Activated B cell treated with CpG ODN at 0.5 μM for 24 hours (primary cell): ENCODE measurements at places on chromosomes 13 and 19.
A peak's percentile ranks its signal among the peaks of the same experiment; 100 is the strongest.

GRCh38 chr19:4199699-4200293, 17.3 kb downstream of the ANKRD24 start:
- H3K4me3 ChIP-seq = no peak overlapping the region
- H3K36me3 ChIP-seq = no peaks in the 10 kb centered on the region
- peaks cover 34% of the 10 kb centered on the region for H3K27me3 ChIP-seq

DNA sequence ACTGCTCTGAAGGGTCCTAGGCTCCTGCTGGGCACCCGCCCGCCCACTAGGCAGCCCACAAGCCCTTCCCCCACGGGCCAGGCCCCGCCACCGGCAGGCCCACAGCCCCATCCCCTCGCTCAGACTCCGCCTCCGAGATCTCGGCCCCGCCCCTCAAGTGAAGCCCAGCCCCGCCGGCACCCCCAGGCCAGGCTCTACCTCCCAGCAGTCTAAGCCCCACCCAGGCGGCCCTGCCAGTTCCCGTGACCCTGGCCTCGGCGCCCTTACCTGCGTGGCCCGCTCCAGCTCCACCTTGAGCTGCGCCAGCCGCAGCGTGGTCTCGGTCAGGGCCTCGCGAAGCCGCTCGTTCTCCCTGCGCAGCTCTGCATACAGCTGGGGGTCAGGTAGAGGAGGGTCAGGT, 16.3 kb downstream of the EPS8L1 start:
- peaks cover 25% of the 10 kb centered on the region for H3K27me3 ChIP-seq
- peaks cover 22% of the 10 kb centered on the region for H3K4me1 ChIP-seq
- no peak overlapping the region for H3K4me3 ChIP-seq
- H3K27ac ChIP-seq = no peak overlapping the region
- DNase-seq = no peak

DNA sequence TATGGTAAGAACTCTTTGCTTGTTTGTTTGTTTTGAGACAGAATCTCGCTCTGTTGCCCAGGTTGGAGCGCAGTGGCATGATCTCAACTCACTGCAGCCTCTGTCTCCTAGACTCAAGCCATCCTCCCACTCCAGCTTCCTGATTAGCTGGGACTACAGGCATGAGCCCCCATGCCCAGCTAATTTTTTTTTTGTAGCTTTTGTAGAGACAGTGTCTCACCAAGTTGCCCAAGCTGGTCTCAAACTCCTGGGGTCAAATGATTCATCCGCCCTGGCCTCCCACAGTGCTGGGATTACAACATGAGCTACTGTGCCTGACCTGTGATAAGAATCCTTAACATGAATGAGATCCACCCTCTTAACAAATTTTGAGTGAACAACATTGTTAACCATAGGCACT, 183.9 kb upstream of the TSHZ3 start:
- no peaks in the 10 kb centered on the region for H3K36me3 ChIP-seq
- no peak overlapping the region for H3K4me3 ChIP-seq
- no peaks in the 10 kb centered on the region for H3K4me1 ChIP-seq
- DNase-seq = no peak

GRCh38 chr13:65378943-65379519, 1851.1 kb downstream of the PCDH9 start:
- no peaks in the 10 kb centered on the region for H3K27me3 ChIP-seq
- DNase-seq = no peak
- H3K4me3 ChIP-seq = no peak overlapping the region
- no peak overlapping the region for H3K27ac ChIP-seq
- H3K4me1 ChIP-seq = no peaks in the 10 kb centered on the region
- H3K36me3 ChIP-seq = no peaks in the 10 kb centered on the region

- DNase-seq = no peak
- H3K36me3 ChIP-seq = peaks cover 42% of the 10 kb centered on the region
These were observed 2.0 kb downstream of the PTBP1 start for GRCh38 chr19:799076-799881.

- no peak for DNase-seq
- H3K4me1 ChIP-seq = no peaks in the 10 kb centered on the region
- no peak overlapping the region for H3K27ac ChIP-seq
- no peaks in the 10 kb centered on the region for H3K36me3 ChIP-seq
- no peak overlapping the region for H3K4me3 ChIP-seq
These were observed 387.3 kb downstream of the PCDH17 start for GRCh38 chr13:58018865-58019264.

- H3K36me3 ChIP-seq = peaks cover 13% of the 10 kb centered on the region
- peaks cover 39% of the 10 kb centered on the region for H3K4me1 ChIP-seq
- H3K4me3 ChIP-seq = no peak overlapping the region
These were observed 475 bp downstream of the KLF12 start for GRCh38 chr13:74133657-74134201.

DNA sequence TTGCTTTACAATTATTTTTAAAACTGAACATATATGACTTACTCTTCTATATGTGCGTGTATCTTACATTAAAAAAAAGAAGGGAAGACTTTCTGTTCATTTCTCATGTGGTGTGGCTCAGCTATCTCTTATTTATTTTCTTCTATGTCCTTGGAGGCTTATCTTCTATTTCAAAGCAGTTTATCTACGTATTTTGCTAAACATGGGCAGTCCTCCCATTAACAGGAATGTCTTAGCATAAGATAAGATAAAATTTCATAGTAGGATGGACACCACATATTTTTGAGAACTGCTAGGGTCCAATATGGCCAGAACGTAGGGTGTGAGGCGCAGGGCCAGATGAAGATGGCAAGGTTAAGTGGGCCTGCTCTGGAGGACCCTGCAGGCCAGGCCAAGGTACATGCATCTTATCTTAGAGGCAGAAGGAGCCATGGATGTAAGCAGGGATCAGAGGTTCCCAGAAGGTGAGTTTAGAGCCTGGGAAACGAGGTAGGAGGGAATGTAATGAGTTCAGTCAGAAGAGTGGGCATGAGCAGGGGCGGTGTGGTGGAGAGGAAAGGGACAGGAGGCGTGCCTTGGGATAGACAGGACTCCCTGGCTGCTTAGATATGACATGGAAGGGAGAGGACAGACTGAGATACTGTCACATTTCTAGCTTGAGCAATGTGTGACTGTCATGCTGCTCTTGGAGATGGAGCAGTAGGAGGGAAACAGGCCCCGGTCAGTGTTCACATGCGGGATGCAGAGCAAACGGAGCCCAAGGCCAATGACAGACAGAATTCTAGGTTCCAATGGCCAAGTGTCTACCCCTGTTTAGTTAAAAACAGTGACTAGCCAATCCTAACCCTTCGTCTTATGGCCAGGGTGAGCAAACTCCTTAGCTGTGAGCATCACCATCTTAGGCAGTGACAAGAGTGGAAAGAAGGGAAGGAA, 68.6 kb upstream of the MEDAG start:
- H3K4me1 ChIP-seq = no peaks in the 10 kb centered on the region
- H3K27ac ChIP-seq = no peak overlapping the region
- DNase-seq = no peak
- peaks cover 23% of the 10 kb centered on the region for H3K27me3 ChIP-seq

GRCh38 chr13:85068231-85068630, 731.0 kb downstream of the SLITRK6 start:
- H3K4me1 ChIP-seq = no peaks in the 10 kb centered on the region
- no peak overlapping the region for H3K27ac ChIP-seq

DNA sequence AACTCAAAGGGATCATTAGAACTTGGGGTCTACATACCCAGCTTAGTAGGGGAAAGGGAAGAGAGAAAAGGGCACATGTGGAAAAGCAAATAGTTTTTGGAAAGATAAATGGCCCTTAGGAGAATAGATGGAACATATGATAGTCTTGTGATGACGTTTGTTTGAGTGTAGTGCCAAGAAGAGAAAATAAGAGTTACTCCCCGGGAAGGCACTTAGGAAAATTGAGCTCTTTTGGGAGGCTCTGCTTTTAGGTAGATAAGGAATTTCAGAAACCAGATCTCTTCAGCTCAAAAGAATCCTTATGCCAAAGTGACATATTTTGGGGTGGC, 44.8 kb upstream of the SERTM1 start:
- no peak overlapping the region for H3K27ac ChIP-seq
- no peak overlapping the region for H3K4me3 ChIP-seq
- H3K4me1 ChIP-seq = no peaks in the 10 kb centered on the region

DNA sequence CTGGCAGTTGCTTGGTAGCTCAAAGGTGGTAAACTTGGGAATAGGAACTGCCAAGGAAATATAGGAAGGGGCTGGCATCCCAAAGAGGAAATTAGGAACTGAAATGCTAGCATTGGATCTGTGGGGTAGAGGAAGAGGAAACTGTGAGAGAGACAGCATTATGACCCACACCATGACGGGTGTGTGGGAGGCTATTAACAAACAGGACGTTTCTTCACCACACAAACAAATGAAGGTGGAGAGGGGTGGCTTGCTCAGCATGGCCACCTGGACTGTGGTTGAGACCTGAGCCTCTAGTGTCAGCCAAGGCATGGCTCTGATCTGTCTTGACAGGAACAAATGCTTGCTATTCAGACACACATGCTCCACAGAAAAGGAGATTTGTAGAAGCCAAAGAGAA, 178.2 kb downstream of the B3GLCT start:
- DNase-seq = no peak
- no peaks in the 10 kb centered on the region for H3K36me3 ChIP-seq
- H3K27ac ChIP-seq = no peak overlapping the region
- no peak overlapping the region for H3K4me3 ChIP-seq
- peaks cover 25% of the 10 kb centered on the region for H3K4me1 ChIP-seq
- H3K27me3 ChIP-seq = no peaks in the 10 kb centered on the region

DNA sequence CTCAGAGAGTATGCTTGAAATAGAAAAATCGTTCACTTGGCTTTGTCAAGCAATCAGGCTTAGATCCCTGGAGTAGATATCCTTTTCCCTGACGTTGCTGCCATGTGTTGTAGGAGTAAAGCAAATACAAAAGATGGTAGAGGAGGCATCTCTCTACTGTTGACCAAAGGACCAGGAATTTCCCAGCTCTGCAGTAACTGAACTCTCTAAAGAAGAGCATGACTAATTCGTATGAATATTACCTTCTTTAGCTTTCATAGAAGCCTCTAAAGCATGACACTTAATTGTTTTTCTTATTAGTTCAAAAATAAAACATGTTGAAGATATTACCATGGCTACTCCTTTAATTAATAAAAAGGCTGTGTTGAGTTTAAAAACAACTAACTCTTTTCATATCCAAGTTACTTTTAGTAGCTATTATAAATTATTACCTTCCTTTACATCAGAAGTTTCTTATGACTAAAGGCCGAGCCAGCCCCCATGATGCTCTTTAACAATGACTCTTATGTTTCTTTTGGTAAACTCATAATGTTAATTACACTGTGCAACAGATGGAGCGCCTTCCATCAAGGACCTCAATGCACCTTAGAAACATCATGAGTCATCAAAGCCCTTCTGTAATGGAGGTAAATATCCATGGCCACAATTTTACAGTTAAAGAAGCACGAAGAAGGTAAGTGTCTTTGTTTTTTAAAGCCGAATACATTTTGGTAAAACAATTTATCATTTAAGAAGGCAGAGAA, 352.4 kb downstream of the KLF5 start:
- no peaks in the 10 kb centered on the region for H3K36me3 ChIP-seq
- H3K27ac ChIP-seq = no peak overlapping the region
- no peaks in the 10 kb centered on the region for H3K27me3 ChIP-seq
- no peaks in the 10 kb centered on the region for H3K4me1 ChIP-seq

- H3K4me1 ChIP-seq = peaks cover 3% of the 10 kb centered on the region
- peaks cover 75% of the 10 kb centered on the region for H3K36me3 ChIP-seq
- no peak for DNase-seq
- H3K27me3 ChIP-seq = no peaks in the 10 kb centered on the region
- H3K27ac ChIP-seq = no peak overlapping the region
These were observed 75.9 kb downstream of the MYCBP2 start for GRCh38 chr13:77250975-77251374.

GRCh38 chr13:112331675-112332074, 44.5 kb upstream of the SPACA7 start:
- no peak overlapping the region for H3K4me3 ChIP-seq
- no peaks in the 10 kb centered on the region for H3K4me1 ChIP-seq
- H3K27ac ChIP-seq = no peak overlapping the region

- H3K4me1 ChIP-seq = no peaks in the 10 kb centered on the region
- no peak overlapping the region for H3K27ac ChIP-seq
- no peaks in the 10 kb centered on the region for H3K27me3 ChIP-seq
- H3K4me3 ChIP-seq = no peak overlapping the region
- DNase-seq = no peak
These were observed 2175.9 kb downstream of the PCDH9 start for GRCh38 chr13:65054277-65054676.

DNA sequence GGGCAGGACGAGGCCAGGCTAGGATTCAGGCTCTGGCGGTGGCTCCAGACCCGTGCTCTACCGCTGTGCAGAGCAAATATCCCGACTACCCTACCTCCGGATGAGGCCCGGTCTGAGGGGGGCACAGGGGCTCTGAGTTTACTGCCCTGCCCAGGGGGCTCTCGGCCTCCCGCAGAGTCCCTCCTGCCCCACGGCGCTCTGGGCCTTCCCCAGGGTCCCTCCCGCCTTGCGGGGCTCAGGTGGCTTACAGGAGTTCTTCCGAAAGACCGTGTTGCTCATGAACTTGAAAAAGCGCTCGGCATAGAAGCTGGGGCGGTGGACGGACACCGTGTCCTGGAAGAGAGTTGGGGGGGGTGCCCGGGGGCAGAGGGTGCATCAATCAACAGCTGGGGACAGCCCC, 19.1 kb upstream of the CACTIN start:
- no peaks in the 10 kb centered on the region for H3K27me3 ChIP-seq
- DNase-seq = no peak
- no peak overlapping the region for H3K27ac ChIP-seq
- H3K36me3 ChIP-seq = peaks cover 36% of the 10 kb centered on the region

DNA sequence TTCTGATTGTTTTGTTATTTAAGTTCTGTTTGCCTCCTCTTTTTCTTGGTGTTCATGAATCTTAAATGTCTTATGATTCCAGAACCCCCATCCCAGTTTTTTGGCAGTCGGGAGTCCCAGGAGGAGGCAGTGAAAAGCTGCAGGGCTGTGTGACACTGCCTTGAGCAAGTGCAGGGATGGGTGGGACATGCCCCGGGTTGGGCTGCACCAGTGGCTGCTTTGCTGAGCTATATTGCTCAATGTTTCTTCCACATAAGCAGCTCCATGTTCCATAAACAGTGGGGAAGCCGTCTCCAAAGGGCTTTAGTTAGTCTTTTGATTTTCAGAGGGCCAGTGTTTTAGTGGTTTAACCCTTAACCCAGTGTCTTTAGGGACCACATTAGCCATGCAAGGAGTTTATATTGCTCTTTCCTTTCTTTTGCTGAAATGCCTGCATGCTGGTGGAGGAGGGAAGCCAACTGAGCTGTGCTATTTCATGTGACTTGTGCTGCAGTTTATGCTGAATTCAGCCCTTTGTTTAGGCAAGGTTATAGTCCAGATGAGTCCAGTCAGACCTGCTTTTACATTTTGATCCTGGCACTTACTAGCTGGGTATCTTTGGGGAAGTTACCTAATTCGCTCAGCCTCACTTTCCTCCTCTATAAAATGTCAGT, 13.1 kb downstream of the ATP8A2 start:
- H3K27me3 ChIP-seq = peaks cover 27% of the 10 kb centered on the region
- no peak overlapping the region for H3K27ac ChIP-seq

DNA sequence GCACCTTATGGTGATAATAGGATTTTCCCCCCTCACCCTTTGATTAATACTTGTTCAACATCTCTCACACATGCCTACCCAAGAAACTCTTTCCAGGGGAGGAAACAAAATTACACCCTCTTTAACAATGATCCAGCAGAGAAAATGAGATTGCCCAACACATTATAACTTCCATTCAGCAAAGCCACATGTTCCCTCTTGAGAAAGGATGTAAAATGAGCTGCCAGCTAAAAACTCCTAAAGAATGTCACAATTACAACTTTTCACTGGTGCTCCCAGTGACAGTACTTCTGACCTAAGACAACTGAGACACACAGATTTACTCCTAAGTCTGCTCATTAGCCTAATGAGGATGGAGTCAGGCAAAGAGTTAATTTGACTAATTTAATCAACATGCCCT, 621.4 kb downstream of the DIAPH3 start:
- H3K27ac ChIP-seq = no peak overlapping the region
- H3K4me3 ChIP-seq = no peak overlapping the region
- no peak for DNase-seq
- no peaks in the 10 kb centered on the region for H3K4me1 ChIP-seq
- no peaks in the 10 kb centered on the region for H3K36me3 ChIP-seq

GRCh38 chr19:19106056-19106551, 32.2 kb downstream of the TMEM161A start:
- H3K4me1 ChIP-seq = peaks cover 23% of the 10 kb centered on the region
- no peak for DNase-seq
- H3K27ac ChIP-seq = peak overlapping the region; percentile 35
